ENCODE measurements at places on chromosomes 16 and 17.

DNA sequence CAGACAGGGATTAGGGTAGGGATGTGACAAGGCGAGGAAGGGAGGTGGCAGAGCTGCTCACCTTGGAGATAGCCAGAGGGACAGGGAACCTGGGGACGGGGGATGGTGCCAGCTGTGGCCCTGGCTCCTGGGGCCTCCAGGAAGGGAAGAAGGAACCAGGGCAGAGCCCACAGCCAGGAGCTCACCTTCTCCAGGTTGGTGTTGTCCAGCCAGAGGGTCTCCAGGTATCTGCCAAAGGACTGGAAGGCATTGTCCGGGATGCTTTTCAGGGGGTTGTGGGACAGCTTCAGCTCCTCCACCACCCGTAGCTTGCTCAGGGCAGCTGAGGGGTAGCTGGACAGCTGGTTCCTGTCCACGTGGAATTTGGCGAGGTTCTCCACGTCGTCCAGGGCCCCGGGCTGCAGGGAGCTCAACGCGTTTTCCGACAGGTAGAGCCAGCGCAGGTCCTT is 801 bp downstream of the CHAD start:
- DNase-seq, result no peak

DNA sequence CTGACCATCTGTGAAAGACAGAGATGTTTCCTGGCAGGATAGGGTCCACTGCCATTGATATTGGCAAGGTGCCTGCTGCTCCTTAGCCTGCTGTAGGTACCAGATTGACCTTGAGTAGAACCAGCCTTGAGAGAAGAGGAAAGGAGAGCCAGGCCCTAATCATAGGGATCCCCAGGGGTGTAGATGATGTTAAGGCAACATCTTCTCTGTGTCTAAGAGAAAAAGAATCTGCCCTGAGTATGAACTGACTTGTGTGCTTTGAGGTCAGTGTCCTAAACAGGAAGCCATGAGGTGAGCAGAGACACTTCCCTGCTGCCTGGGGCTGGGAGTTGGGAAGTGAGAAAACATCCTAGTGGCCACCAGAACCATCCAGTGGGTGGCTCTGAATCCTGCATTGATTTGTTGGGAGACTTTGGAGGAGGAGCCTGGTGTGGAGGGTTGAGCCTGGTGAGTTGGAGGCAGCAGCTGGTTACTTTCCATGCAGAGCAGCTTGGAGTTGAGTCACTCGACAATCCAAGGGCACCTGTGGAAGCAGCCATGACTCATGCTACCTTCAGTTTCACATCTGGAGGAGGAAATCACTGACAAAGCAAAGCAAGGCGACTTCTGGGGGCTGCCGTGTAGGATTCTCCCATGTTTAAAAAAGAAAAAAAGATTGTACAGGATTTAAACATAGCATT is 47.8 kb downstream of the BMERB1 start:
- DNase-seq, result peak; percentile 49

GRCh38 chr16:88327561-88328312 is 55.0 kb upstream of the ZNF469 start:
- no peak for DNase-seq

DNA sequence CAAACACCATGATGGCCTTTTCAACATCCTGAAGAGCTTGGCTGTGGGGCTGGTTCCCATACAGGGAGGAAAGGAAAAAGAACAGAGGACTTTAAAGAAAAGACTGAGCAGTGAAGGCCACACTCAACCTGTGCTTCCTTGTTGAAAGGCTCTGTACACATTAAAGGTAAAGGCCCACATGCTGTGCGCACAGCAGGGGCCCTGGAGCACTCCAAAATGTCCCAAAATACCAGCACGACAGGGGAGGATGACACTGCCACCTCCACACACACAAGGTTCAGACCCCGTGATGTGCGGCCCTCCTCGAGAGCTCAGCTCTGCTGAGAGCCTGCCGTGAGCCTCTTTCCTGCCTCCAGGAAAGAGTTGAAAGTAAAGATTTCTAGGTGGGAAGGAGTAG is 36.5 kb downstream of the FANCA start:
- DNase-seq, result no peak

GRCh38 chr17:28751600-28752366 is 8.0 kb downstream of the TRAF4 start:
- DNase-seq, result no peak

- no peak for DNase-seq
Observed at GRCh38 chr17:31225831-31226230, 71.2 kb downstream of the OMG start.

DNA sequence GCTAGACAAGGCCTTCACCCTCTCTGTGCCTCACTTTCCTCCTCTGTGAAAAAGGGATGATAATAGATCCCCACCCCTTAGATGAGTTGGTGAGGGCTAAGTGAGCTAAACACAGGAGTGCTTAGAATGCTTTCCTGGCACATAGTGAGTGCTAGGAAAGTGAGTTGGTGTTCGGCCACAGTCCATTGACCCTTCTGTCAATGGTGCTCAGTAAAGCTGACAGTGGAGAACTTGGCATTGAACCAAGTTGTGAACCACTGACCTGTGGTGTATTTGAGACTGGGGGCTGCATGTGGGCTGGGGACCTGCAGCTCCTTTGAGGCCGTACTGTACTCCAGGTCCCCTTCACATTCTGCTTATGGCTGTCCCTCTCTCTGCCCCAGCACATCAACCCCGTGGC is 4.8 kb downstream of the PLK1 start:
- DNase-seq, result no peak

GRCh38 chr16:75943705-75944514 is 217.6 kb upstream of the CPHXL start:
- DNase-seq, result no peak

GRCh38 chr17:72118335-72119076 is 2.3 kb upstream of the SOX9 start:
- peak; percentile 17 for DNase-seq

- DNase-seq, result no peak
Observed at GRCh38 chr17:35103271-35103670, 16.4 kb downstream of the RAD51D start.

DNA sequence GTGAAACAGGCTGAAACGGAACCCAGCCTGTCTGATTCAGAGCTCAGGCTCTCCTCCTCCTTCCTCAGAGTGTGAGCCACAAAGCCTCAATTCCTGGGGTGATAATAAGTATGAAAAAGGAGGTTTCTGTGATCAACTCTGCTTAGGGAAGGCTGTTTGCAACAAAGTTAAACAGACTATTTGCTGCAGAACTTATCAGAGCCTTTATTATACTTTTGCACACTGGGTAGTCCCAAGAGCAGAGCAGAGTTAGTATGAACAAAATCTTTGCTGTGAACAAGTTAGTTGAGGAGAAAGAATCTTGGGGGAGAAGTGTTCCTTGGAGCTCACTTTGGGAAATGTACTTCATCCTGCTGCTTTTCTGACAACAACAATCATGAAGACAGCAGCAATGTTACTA is 67.4 kb downstream of the MRM1 start:
- DNase-seq, result no peak

DNA sequence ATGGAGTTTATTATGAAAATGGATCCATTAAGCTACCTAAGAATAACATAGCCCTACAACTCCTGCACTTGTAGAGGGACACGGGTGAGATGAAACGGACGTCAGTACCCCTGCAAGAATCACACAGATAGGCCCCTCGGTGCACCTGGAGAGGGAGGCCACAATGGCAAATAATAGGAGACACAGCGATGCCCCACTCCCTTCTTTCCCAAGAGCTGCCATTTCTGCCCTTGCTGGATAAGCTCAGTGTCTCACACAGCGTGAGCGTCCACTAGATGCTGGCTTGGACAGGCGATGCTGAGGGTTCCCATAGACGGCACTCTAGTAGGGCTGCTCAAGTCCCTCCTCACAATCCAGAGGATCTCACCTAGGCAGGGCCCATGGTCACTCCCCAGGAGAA is 67.8 kb downstream of the ADCY9 start:
- no peak for DNase-seq

GRCh38 chr17:39573447-39574298 is 34.0 kb downstream of the NEUROD2 start:
- peak; percentile 16 for DNase-seq

GRCh38 chr17:43645765-43646481 is 15.8 kb downstream of the MEOX1 start:
- DNase-seq, result no peak

DNA sequence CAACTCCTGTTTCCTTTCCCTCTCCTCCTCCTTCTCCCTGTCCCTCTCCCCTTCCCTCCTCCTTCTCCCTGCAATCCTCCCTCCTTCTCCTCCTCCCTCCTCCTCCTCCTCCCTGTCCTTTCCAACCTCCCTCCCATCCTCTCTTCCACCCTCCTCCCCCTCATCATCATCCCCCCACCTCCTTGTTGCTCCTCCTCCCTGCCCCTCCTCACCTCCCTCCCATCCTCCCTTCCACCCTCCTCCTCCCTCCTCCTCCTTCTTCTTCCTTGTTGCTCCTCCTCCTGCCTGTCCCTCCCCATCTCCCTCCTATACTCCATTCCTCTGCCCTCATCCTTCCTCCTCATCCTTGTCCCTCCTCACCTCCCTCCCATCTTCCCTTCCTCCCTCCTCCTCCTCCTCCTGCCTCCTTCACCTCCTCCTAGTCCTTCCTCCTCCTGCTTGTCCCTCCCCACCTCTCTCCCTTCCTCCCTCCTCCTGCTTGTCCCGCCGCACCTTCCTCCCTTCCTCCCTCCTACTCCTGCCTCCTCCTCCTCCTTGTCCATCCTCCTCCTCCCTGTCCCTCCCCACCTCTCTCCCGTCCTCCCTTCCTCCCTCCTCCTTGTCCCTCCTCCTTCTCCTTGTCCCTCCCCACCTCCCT is 222.5 kb downstream of the IRF8 start:
- DNase-seq, result no peak

DNA sequence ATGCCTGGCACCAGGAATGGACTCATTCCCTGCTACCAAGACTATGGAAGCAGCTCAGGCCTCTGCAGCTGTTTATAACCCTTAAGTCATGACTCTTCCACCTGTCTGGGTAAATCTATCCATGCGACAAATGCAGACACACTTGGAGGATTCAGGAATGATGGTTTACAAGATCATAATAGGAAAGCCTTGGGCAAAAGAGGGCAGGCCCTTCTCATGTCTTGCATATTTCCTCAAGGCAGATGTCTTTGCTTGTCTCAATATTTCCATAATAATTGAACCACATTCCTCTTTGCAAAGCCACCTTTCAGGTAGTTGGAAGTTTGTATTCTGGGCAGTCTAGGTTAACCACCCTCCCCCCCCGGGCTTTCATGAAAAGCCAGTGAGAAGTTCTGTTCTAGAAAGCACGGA is 884 bp upstream of the JPT1 start:
- no peak for DNase-seq

GRCh38 chr17:60151355-60151754 is 1.6 kb downstream of the CA4 start:
- no peak for DNase-seq

- DNase-seq, result no peak
Observed at GRCh38 chr16:22123759-22124490, 31.6 kb downstream of the VWA3A start.

DNA sequence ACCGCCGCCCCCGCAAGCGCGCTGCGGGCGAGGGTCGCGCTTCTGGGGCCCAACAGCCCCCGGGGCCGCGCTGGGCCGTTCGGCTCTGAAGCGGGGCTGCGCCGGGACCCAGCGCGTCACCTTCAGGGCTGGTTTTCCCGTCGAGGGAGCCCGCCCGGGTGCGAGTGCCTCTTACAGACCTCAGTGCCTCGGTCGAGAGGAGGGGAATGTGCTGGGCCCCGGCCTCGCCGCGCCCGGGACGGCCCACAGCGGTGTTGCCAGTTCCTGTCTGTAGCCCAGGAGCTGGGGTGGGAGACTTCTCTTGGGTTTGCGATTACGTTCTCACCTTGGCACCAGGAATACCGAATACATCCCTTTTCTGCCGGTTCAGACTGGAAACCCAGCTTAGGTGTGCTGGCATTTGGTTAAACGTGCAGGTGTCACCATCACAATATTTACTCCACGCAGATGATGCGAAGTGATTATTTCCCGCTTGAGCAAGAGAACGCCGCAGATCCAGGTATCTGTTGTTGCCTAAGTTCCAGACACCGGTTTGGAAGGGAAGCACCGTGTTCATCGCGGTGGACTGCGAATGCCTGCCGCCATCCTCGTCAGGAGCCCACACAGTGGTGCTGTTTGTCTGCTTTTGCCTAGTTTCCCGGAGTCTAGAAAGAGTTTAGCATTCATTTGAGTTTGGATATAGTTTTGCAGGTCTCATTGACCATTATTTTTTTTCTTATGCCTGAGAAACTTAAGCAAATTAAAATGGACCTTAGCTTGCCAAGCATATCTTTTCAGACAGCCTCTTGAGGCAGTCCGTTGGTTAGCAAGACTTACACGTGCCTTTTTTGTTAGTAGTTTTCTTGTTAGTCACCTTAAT is 914 bp downstream of the MAP1LC3B start:
- peak; percentile 29 for DNase-seq

DNA sequence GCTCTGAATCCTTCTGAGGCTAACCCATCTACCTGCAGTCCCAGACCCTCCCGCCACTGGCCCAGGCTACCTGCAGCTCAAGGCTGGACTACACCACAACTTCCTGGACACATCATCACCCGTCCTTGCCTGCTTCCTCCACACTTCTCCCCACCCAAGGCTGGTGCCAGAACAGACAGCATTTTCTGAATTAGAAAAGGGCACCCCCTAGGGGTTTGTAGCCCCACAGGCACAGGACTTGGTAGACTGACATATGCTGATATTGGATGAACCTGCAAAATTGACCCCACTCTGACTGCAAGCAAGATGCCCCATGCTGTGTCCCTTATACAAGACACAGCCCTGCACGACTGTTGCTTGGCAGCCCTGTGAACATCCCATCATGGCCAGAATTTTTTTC is 271.5 kb upstream of the C16orf82 start:
- DNase-seq, result peak; percentile 1

DNA sequence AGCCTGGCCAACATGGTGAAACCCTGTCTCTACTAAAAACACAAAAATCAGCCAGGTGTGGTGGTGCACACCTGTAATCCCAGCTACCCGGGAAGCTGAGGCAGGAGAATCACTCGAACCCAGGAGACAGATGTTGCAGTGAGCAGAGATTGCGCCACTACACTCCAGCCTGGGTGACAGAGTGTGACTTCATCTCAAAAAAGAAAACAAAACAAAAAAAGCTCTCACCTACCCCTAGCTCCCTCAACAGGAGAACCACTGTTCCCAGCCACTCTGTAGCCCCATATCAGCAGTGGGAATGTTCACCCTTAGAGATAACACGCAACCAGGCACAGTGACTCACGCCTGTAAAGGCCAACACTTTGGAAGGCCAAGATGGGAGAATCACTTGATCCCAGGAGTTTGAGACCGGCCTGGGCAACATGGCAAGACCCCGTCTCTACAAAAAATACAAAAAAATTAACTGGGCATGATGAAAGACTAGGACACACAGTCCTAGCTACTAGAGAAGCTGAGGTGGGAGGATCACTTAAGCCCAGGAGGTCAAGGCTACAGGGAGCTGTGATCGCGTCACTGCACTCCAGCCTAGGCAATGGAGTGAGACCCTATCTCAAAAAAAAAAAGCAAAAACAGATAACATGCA is 5.4 kb downstream of the TMC8 start:
- DNase-seq, result no peak
